Activated CD4-positive, alpha-beta T cell treated with anti-CD3 and anti-CD28 coated beads, Interleukin-2, Interleukin-4, amounts not matched to agents 100 ng/mL and 50 ng/mL, durations not matched to agents 16 hours and 8 hours (primary cell): ENCODE measurements at places on chromosomes 2 and 18.

DNA sequence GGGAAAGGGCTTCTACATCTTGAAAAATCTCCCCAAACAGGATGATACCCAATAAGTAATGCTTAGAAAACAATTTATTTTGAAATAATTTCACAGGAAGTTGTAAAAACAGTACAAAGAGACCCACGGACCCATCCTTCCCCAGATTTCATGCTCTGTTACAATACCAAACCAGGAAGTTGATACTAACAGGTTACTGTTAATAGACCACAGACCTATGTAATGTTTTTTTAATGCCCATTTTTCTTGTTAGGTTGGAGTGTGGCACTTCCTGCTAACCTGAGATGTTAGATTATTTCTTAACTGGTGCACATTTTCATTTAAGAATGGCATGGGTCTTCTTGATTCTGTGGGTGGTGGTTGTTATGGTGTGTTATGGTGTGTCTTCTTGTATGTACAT lies 21.4 kb upstream of the MGAT5 start:
- DNase-seq = no peak

- no peak for DNase-seq
These were observed 5.5 kb upstream of the KIF1A start for GRCh38 chr2:240825476-240825875.

GRCh38 chr18:31658670-31659575 lies 25.5 kb downstream of the B4GALT6 start:
- peak; percentile 75 for DNase-seq

GRCh38 chr2:10043906-10044601 lies 704 bp downstream of the KLF11 start:
- DNase-seq = peak; percentile 86

DNA sequence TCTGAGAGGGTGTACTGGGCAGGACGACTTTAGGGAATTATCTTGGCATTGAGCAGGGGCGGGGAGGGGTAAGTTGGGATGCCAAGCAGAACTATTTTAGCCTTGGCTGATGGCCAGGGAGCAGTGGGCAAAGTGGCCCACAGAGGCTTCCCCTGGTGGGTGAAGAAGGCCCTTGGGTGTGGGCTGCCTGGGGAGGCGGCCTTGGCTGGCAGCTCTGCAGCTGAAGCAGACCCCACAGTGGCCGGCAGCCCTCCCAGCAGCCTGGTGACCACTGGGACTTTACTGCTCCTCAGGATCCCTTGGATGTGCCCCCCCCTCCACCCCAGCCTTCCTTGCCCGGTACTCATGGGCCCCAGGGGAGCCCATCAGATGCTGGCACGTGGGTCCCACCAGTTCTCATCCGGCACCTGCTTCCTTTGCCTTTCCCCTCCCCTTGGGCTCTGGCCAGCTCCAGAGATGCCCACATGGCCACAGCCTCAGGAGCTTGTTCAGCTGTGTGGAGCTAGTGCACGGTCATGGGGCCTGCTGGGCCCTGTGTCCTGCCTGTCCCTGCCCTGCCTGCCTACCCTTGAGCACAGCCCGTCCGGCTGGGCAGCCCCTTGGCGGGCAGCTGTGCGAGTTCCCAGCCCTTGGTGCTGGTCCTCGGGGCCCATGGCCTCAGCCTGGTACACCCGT lies 122.1 kb upstream of the HS6ST1 start:
- no peak for DNase-seq

DNA sequence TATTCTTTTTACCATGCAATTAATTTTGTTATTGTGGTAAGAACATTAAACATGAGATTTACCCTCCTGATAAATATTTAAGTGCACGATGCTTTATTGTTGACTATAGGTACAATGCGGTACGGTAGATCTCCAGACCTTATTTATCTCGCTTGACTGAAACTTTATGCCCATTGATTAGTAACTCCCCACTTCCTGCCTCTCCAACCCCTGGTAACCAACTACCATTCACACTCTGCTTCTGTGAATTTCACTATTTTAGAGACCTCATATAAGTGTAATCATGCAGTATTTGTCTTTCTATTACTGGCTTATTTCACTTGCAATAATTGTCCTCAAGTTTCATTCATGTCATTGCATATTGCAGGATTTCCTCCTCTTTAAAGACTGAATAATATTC lies 195.7 kb upstream of the ID2 start:
- DNase-seq = peak; percentile 48

DNA sequence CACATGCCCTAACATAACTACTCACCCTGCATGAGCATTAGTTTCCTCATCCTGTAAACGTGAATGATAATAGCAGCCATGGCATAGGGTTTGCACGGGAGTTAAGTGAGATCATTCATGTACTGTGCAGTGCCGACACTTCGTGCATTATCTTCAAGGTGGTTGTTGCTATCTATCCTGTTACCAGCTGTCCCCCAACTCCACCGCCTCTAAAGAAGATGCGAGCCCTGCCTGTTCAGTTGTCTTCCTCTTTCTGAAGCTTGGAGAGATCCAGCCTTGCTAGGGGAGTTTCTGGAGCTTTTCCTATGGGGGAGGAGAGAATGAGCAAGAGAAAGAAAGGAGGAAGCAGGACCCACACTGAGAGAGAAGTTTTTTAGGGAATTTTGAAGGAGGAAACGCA lies 34.4 kb downstream of the YPEL5 start:
- no peak for DNase-seq

DNA sequence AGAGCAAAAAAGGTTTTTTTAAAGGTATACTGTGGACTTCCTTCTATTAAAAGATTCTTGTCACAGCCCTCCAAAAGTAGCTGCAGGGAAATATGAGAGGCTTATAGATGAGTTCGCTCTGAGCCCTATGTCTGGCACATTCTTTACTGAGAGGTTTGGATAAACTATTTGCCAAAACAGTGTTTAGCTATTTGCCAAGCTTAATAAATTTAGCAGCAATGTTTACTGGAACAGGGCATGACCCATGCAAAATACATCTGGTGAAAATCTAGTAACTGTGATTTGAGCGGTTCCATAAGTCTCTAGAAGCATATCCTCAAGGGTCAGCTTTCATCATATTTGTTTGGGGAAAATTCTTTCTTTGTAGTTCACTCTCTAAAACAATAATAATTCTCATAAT lies 1696.7 kb upstream of the PIK3C3 start:
- no peak for DNase-seq
